ENCODE measurements at places on chromosomes 13 and 19.

DNA sequence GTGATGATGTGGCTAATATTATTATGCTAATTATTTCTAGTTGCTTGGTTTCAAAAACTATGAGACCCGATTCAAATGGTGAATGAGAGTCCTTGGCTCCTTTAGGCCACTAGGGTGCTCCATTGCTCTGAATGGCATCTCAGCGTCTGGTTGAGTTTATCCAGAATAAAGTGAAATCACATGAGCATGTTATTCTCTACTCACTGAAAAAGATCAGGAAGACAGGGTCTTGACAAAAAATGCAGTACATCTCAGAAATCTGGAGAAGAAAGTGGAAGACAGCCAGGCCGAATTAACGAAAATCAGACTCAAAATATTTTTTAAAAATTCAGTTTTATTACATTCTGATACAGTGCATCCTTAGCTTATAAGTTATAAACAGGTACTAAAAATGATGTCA, 516.2 kb downstream of the MYO16 start:
- no peak for DNase-seq

DNA sequence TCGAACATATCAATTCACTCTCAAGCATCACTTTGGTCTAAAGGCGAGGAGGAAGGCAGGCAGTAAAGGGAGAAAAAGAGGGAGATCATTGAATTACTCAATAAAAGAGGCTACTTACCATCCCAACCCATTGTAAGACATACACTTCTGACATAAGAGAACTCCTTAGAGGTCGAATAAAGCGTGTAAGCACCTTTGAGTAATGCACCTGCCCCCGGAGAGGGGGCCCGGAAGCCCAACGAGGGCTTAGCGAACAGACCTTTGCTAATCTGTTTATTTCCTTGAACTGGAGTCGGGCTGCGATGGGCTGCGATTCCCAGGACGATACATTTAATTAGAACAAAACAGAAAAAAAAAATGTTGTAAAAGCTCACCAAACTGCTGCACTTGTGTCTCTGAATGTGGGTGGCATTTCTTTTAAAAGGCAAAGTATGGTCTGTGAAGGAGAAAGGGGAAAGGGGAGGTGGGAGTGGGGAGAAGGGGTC, 3.0 kb downstream of the ZC3H4 start:
- no peak for DNase-seq

GRCh38 chr19:41933693-41934426, 5.6 kb upstream of the ERFL start:
- DNase-seq = no peak

- no peak for DNase-seq
Observed at GRCh38 chr13:99027260-99027659, 49.4 kb upstream of the DOCK9 start.

DNA sequence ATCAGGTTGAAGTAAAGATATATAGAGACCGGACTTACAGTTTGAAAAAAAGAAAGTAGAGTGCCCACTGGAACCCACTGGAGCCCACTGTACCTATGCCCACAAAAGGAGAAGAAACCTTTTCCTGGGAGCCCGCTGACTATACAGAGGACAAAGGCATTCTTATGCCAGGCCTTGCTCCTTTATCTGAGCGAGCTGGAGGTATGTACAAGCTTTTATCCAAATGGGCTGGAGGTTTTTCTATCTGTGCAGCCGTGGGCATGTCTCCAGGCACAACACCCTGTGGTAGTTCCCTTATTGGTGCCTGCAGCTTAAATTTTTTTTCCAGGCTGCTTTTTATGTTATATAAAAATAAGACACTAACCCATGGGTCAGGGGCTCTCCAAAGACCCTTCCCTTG, 8.4 kb downstream of the ZNF234 start:
- no peak for DNase-seq

DNA sequence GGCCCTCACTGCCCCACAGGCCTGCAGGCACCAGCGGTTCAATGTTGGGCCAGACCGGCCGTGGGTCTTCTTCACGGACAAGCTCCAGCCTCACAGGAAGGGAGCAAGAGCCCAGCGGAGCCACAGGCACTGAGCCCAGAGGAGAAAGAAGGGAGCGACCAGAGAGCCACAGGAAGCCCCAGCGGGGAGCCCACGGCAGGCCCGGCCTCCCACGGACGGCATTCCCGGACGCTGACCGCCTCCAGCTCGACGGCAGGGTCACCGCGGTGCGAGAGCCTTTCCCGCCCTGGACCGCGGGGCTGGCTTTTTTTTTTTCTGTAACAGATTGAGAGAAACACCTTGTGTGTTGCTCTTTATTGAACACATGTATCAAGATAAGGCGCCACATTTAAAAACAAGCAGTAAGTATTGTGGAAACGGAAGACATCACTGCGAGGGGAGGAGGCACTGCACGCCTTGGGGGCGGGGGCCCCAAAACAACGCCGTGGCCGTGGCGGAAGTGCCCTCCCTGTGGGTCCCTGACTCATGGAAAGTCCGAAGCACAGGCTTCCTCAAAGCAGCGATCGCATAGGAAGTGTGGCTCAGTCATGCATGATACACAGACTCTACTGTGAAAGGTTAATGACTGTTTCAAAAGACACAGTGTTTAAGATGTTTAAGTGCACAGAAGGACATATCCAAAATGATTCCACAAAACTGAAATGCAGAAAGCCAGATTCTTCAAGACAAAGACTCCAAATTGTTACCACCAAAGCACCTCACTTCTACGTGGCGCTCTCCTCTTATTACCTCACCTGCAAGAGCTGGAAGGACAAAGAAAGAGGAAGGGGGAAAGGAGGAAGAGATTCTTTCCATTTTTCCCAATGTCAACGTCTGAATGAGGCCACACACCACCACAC, 3.5 kb downstream of the RASA3 start:
- no peak for DNase-seq

DNA sequence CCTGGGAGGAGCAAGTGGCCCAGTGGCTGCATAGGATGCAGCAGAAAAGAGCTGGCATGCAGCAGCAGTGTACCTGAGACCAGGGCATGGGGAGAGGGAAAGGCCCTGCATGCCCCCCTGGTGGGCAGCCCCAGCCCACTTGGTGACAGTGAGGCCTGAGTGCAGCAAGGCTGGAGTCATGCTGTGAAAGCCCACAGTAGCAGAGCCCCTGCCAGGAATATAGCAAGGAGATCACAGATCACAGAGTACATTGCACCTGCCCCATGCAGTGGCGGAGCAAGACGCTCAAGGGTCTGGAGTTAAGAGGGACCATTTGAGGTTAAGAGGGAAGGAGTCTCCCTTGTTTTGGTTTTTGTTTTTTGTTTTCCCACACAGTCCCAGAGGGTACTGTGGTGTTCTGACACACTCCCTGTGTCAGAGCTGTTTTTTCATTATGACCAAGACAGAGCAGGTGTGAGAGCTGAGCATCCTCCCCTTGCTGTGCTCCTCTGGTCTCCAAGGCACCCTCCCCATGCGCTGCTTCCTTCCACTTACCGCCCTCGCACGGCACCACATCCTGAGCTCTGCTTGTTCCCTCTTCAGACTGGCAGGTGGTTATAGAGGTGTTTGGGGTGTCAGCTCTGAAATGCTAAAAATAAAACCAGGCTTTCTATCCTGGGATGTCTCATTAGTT, 85.0 kb upstream of the UBL3 start:
- DNase-seq = no peak

DNA sequence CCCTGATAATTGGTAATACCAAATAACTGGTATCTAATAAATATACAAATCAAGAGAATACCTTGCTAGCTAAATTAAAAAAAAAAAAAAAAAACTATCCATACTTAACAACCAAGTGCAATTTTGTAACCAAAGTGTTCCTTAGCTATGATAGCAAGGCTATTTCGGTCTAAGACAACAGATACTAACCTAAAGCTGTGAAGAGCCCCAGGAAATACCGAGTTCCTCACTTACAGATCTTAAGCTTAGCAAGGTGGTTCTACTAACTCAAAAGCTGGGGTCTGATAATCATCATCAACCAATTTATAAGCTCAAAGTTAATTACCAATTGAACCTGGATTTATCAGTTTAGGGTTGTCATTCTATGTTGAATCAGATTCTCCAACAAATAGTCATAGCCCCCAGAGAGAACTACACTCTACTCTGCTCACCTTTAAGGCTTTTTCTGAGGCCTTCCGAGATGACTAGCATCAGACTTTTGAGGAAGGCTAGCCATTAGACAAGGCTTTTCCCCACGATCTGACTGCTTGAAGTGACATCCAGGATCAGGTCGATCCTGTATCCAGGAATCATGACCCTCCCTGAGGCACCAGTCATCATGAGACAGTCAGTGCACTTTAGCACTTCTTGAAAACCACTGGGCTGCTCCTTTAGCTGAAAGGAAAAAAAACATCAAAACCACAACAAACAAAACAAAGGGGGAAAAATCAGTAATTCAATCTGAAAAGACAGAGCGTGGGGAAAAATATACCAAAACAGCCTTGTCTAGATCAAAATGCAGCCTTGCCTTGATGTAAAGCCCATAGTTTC, 31.9 kb downstream of the INTS6 start:
- no peak for DNase-seq
